ENCODE measurements at places on chromosomes 2 and 18.

DNA sequence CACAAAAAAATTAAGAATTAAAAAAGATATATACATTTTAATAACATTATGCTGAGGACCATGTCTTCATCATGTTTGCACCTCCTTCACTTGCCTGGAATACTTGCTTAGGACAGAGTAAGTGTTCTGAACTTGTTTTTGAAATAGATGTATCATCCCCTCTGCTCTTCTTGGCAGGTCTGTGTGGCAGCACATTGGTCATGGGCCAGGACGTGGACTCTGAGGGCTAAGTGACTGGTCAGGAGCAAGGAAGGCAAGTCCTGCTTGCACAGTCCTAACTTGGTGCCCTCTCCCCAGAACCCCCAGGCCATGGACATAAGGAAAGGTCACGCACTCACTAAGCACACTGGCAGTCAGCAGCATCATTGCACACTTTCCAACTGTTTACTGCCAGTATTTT, 95.8 kb downstream of the PTPRM start:
- no peak for DNase-seq

DNA sequence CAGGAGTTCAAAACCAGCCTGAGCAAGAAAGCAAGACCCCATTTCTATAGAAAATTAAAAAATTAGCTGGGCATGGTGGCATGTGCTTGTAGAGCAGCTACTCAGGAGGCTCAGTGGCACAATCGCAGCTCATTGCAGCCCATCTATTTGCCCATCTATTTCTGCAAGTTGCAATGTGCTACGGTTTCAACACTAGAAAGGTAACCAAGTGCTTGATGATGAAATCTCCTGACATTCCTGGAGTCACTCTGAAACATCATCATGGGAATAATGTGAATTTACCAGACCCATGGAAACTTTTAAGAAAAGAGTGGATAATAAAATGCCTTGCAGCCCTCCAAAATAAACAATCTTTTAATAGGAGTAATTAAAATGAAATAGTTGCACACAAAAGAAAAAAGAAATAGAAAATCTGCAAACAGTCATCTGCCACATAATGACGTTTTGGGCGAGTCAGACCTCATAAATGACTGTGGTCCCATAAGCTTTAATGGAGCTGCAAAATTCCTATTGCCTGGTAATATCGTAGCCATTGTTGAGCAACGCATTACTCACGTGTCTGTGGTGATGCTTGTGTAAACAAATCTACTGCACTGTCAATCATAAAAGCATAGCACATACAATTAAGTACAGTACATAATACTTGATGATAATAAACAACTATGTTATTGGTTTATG, 46.6 kb upstream of the AMMECR1L start:
- peak; percentile 16 for DNase-seq

- no peak for DNase-seq
These were observed 11.1 kb downstream of the COLEC12 start for GRCh38 chr18:489244-490023.

DNA sequence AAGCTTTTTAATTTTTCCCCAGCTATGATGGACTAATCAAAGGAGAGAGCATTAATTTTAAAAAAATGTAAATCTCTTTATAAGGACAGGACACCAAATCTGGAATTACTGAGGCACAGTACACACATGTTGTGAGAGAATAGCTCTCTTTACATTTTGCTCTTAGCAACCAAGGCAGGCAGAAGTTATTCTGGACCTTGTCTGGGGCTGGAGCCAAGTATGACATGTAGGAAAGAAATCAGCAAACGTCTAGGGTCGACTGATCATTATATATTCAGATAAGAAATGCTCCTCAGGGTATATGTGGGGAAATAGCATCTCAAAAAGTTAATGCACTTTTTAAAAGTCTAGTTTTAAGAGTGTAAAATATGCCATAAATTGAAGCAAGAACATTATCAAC, 1330.0 kb upstream of the CELF4 start:
- no peak for DNase-seq

DNA sequence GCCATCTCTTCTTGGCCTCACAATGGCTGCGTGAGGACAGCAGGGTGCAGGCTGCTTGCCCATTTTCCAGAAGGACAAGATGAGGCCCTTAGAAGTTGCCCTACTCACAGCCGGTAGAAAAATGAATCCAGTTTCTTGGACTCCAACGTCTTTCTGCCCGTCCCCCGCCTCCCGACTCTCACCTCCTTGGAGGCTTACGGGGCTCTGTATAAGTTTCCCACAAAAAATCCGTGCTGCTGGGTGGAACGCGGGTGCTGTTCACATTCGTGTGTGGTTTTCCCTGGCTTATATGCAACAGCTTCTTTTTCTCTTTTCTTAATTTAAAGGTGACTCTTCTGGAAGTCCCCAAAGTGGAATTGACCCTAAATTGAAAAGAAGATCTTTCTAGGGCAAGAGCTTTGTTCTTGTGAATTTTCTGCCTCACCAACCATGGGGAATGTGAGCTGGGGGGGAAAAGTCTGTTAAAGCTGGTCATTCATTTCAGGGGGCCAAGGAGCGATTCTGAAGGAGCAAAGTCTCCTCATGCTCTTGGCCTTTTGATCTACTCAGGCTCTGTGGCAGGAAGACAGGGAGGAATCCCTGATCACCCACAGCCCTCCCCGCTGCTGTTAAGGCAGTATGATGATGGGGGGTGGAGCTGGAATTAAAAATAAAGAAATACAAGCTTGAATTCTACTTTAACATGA, 51.3 kb downstream of the DDX1 start:
- DNase-seq: no peak

DNA sequence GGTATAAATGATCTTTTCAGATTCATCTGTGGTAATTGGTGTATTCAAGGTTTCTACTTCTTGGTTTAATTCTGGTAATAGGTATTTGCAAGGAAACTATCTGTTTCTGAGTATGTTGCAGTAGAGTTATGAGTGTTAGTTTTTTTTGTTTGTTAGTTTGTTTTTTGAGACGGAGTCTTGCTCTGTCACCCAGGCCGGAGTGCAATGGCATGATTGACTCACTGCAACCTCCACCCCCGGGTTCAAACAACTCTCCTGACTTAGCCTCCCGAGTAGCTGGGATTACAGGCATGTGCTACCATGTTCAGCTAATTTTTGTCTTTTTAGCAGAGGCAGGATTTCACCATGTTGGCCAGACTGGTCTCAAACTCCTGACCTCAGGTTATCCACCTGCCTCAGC, 60.9 kb upstream of the IL1R2 start:
- no peak for DNase-seq

DNA sequence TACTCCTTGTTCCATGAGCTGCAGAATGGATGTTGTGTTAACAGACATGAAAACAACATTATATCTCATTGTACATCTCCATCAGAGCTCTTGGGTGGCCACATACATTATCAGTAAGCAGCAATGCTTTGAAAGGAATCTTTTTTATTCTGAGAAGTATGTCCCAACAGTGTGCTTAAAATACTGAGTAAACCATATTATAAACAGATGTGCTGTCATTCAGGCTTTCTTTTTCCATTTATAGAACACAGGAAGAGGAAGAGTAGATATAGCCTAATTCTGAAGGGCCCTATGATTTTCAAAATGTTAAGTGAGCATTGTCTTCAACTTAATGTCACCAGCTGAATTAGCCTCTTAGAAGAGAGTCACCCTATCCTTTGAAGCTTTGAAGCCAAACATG, 44.3 kb upstream of the CABYR start:
- no peak for DNase-seq

DNA sequence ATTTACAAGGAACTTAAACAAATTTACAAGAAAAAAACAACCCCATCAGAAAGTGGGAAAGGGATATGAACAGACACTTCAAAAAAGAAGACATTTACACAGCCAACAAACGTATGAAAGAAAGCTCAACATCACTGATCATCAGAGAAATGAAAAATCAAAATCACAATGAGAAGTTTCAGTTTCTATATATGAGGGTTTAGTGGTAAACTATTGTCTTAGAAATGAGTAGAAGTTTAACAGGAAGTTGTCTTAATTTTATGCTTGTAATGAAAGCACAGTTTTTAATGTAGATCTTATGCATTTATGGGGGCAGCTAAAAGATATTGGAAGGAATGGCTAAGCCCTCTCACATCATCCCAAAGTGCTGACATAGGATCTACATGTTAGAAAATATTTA, 325.4 kb downstream of the ERBB4 start:
- DNase-seq: no peak

GRCh38 chr2:69660637-69661036, 17.1 kb upstream of the AAK1 start:
- no peak for DNase-seq

DNA sequence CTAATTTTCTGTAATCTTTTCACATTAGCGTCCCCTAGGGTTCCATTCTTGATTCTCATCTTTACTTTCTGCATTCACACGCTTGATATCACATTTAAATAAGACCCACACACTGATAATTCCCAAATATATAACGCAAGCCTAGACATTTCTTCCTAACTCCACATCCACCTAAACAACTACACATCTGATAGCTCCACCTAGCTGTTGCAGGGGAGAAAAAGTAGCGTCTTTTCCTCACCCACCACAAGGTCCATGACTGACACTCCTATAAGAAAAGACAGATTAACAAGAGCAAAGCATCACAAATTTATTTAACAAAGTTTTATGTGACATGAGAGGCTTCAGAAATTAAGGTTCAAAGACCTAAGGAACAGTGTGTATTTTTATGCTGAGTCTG, 862.2 kb upstream of the DDX18 start:
- peak; percentile 6 for DNase-seq

GRCh38 chr2:99682275-99683060, 192.7 kb upstream of the REV1 start:
- no peak for DNase-seq
